Posterior cingulate gyrus (tissue), 11 donors: ENCODE measurements at places on chromosomes 2 and 18.
A peak's percentile ranks its signal among the peaks of the same experiment; 100 is the strongest.

GRCh38 chr18:59446012-59446411, 86.9 kb upstream of the LMAN1 start:
- DNase-seq = no peak

DNA sequence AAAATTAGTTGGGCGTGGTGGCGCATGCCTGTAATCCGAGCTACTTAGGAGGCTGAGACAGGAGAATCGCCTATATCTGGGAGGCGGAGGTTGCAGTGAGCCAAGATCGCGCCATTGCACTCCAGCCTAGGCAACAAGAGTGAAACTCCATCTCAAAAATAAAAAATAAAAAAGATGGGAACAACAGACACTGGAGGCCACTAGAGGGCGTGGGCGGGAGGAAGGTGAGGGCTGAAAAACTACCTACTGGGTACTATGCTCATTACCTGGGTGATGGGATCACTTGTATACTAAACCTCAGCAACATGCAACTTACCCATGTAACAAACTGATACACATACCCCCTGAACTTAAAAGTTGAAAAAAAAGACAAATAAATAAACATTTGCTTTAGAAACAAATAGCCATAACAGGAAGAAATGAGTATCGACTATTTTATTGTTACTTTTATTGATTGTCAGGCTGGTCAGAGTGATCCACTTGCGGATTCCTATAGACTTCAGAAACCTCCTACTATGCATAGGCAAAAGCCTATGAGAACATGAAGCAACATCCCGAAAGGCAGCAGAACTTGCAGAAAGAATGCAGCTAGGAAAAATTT, 61.0 kb downstream of the TMEM163 start:
- DNase-seq = no peak

DNA sequence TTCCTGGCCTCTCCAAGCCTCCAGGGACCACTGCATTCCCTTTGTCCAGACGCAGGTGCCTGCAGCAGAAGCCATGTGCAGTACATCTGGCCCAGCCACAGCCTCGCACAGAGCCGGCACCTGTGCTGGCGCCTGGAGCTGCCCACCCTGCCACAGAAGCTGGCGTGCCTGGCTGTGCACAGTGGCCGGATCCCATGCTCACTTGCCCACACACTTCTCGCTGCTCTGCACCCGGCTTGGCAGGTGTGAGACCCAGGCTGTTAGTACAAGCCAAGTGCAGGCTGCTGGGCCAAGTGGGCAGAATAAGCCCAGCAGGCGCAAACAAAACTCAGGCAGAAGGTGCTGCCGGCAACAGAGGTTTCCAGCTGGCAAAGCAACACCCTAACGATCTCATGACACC, 124.5 kb upstream of the CCDC150 start:
- DNase-seq = peak; percentile 26

DNA sequence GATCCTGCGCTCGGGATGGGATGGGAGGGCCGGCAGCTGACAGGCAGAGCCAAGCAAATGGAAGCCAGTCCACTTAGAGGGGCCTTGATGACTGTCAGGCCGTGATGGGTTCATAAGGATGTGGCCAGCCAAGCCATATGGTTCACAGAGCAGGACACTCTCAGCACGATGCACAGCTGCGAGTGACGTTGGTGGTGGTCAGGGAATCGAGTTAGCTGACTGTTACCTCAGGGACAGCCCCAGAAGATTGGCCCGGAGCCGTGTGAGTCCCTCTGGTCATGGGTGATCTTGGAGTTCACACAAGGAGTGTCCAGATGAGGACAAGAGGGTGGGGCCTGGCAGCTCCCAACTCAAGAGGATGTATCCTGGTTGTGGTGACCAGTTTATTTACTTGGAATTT, 70.2 kb downstream of the TPGS2 start:
- DNase-seq = no peak

- no peak for DNase-seq
These were observed 9.8 kb upstream of the PAPOLG start for GRCh38 chr2:60746318-60746717.

GRCh38 chr2:25710750-25711149, 37.4 kb upstream of the DTNB start:
- DNase-seq = no peak
